ENCODE measurements at places on chromosomes 6 and 20. TPM values are rescaled to one million over a fixed set of nuclear protein-coding genes. Genes with fewer than 3 reads are reported as not detected.

The CD24 gene
- total RNA-seq = 1.4 TPM

The PRSS35 gene
- total RNA-seq = not detected

The UNC93A gene
- total RNA-seq = not detected

The SOX18 gene
- total RNA-seq = not detected

The GSTA2 gene
- 0.11 TPM for total RNA-seq

The PEX3 gene
- total RNA-seq = 20.1 TPM

The ALDH8A1 gene
- total RNA-seq = not detected

The GJA10 gene
- not detected for total RNA-seq

The LRRC73 gene
- total RNA-seq = 1.6 TPM

The SHLD1 gene
- 2.6 TPM for total RNA-seq
